NCI-H146 (cell line): ENCODE measurements at places on chromosomes 12 and 14.

GRCh38 chr12:47021298-47021697, 58.1 kb upstream of the PCED1B start:
- peak; percentile 21 for DNase-seq

DNA sequence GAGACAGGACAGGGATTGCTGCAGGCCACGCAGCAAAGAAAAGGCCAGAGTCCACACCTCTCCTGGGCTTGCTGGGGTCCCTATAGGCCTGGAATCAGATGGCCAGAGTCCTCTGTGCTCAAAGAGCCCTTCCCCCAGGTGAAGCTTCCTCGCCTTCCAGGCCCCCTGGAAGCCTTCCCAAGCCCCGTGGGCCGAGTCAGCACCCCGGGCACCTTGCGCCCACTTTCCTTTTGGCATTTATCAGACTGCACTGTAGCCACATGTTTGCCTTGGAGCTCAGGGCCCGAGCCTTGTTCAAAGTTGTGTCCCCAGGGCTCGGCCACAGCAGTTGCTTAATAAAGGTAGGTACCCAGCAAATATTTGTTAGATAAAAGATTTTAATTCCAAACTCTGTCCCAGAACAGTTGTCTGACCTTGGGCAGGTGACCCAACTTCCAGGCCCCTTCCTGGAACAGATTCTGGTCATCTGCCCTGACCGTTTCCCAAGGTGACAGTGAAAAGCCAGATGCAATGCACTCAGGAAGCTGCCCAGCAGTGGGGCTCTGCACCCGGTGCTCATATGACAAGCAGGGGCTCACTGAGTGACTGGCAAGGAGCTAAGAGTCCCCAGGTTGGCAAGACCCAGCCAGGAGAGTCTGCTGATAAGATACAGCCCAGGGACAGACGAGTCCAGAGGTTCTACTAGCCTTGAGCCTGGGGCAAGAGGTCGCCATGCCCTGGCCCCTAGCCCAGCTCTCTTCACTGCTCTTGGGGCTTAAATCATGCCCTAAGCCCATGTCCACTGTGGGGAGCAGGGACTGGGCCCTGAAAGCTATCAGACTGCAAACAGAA, 81.2 kb downstream of the PITPNM2 start:
- DNase-seq = no peak

DNA sequence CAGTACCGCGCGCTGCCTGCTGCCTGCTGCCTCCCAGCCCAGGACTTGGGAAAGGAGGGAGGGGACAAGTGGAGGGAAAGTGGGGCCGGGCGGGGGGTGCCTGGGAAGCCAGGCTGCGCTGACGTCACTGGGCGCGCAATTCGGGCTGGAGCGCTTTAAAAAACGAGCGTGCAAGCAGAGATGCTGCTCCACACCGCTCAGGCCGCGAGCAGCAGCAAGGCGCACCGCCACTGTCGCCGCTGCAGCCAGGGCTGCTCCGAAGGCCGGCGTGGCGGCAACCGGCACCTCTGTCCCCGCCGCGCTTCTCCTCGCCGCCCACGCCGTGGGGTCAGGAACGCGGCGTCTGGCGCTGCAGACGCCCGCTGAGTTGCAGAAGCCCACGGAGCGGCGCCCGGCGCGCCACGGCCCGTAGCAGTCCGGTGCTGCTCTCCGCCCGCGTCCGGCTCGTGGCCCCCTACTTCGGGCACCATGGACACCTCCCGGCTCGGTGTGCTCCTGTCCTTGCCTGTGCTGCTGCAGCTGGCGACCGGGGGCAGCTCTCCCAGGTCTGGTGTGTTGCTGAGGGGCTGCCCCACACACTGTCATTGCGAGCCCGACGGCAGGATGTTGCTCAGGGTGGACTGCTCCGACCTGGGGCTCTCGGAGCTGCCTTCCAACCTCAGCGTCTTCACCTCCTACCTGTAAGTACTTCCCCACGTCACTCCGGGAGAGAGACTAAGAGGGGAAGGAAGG, at the start of gene LGR5:
Gene LGR5, plus strand, starts transcription at position 186 of the 732 bp plus-strand sequence. Its CDS starts 283 bp downstream, at position 469.
- peak; percentile 58 for DNase-seq

GRCh38 chr14:70436867-70437266, 15.1 kb upstream of the ADAM21 start:
- no peak for DNase-seq

- no peak for DNase-seq
Measured at GRCh38 chr12:2290516-2291065, 237.8 kb downstream of the CACNA1C start.

- DNase-seq = no peak
Measured at GRCh38 chr14:61535458-61535857, 159.9 kb upstream of the HIF1A start.

DNA sequence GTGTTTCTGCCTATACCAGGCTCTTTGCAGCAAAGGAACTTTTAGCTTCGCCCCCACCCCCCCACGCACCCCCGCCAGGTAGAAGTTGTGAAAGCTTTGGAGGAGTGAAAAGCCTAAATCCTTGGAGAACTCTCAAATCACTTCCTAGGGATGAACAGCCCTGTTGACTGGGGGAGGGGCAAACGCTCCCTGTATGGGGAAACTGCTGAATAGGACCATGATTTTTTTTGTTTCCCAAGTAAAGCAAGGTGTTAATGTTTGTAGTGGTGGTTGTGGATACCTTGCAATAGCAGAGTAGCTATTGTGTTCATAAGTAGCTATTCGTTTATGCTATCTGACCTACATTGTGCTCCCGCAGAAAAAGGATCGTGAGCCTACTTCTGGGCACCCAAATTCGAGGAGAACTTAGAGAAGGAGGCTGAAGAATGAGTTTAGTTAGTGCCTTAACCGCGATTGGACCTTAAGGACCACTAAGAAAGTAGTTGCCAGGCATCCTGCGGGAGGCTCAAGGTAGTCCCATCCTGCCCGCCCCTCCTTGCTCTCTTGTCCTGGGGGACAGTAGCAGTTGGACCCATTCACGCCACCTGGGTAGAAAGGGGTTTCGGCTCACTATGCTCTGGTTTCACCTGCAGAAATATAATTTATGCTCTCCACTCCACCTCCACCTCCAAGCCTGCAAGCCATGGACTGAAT, 901 bp upstream of the NFKBIA start:
- no peak for DNase-seq

DNA sequence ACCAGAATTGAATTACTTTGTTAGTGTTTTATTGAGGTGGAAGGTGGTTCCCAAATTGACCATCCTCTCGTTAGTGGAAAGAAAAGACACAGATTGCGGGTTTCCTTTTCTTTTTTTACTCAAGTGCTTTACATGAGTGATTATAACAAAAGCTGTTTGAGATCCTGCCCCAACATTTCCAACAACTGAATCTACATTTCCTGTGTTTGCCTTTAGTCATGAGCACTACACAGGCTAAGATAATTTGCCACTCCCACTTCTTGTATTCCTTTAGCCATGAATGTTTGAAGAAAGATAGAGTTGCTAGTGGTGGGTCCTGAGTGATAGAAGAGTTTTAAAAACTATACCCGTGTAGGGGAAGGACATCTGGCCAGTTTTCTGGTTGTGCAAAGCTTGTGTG, 16.0 kb downstream of the RERGL start:
- peak; percentile 3 for DNase-seq

DNA sequence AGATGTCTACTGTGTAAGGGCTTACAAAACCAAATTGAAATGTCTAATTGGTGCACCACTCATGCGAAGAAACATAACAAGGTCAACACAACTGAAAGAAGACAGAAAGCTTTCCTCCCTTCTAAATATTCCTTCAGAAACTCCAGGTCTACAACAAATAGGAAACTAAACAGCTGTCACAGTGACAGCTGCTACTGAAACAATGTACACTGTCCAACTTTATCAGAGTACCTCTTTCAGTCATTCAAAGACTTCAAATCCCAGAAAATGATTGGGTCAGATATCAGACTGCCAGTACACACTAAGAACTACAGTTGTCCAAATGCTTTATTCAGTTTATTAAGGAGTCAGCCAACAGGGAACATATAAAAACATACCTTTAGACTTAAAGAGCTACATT, 35.2 kb downstream of the CEP128 start:
- DNase-seq = no peak

GRCh38 chr12:117875744-117876435, 92.9 kb downstream of the KSR2 start:
- DNase-seq = peak; percentile 85

GRCh38 chr12:132262256-132263060, 66.9 kb downstream of the GALNT9 start:
- no peak for DNase-seq

GRCh38 chr12:17489452-17489851, 600.5 kb downstream of the RERGL start:
- DNase-seq = peak; percentile 13

DNA sequence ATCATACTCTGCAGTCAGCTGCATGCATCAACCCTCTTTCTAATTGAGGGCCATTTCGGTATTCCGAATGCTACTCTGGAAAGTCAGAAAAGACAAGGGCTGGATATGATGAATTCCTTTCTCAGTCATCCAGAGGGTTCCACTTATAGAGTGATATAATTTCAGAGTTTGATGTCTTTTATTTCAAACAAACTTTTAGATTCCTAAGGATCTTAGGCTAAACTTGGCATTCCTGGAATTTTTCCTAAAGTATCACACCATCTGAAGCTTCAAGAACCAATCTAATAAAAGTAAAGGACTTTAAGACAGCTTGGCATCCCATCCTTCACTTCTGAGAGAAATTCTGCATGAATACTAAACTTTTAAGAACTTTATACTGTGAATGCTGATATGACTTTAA, 69.3 kb upstream of the KCNJ8 start:
- no peak for DNase-seq

- no peak for DNase-seq
Measured at GRCh38 chr12:50249464-50250182, 33.7 kb downstream of the LIMA1 start.

DNA sequence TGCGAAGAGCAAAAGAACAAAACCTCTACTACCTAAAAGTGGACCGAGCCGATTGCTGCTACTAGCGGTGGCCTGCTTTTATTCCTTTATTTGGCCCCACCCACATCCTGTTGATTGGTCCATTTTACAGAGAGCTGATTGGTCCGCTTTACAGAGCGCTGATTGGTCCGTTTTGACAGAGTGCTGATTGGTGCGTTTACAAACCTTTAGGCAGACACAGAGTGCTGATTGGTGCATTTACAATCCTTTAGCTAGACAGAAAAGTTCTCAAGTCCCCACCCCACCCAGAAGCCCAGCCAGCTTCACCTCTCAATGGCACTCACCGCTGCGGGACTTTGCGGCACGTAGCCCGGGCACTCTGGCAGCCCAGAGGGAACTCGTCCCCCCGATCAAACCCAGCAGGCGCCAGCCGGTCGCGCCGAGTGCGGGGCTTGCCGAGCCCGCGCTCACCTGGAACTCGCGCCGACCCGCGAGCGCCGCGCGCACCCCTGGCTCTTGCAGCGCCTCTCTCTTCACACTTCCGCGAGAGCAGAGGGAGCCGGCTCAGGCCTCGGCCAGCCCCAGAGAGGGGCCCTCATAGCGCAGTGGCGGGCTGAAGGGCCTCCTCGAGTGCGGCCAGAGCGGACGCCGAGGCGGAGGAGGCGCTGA, 8.7 kb upstream of the FGD4 start:
- no peak for DNase-seq

GRCh38 chr12:124542021-124542949, 25.1 kb downstream of the NCOR2 start:
- peak; percentile 31 for DNase-seq

DNA sequence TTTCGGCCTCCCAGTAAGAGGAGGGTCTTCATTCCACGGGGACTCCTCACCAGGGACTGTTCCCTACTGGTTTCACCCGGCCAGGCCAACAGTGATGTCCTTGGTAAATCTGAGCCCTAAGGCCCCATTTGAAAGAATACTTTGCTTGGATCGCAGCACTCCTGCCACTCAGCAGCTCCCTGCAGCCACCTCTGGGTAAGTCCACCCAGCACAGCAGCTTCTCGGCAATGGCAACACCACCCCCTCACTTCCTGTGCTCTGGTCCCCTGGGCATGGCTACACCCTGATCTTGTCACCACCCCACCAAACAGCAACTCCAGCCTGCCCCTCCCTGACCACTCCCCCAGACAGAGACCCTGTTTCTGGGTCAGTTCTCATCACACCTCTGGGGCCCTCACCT, 100.3 kb downstream of the SETD3 start:
- no peak for DNase-seq

DNA sequence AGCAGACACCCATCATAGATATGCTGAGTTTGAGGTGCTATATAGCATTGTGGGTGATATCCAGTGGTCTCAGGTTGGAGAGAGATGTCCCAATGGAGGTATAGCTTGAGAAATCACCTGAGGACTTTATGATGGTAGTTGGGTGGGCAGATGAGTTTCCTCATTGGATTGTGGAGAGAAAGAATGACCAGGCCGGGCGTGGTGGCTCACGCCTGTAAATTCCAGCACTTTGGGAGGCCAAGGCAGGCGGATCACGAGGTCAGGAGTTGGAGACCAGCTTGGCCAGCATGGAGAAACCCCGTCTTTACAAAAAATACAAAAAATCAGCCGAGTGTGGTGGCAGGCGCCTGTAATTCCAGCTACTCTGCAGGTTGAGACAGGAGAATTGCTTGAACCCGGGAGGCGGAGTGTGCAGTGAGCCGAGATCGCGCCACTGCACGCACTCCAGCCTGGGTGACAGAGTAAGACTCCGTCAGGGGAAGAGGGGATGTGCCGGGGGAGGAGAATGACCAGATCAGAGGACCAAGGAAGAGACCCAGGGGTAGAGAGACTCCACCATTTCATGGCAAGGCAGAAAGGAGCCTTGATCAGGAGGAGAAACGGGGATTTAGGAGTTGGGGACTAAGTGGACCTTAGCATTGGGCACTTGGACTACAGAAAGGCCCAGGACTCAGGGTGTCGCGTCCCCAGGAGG, 757 bp upstream of the PCK2 start:
- no peak for DNase-seq

DNA sequence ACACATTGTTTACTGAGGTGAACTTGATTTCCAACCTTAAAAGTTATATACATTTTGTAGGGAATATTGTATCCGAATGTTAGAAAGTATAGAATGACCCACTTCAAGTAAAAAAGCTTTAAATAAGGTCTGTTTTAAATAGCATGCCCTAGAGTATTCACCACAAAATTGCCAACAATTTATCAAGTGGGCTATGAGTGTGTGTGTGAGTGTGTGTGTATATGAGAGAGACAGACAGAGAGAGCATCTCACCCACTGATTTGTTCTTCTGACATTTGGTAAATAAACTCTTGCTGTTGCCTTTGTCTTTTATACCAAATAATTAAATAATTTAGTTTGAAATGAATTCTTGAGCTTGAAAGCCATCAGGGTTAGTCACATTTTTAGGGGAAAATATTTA, 29.8 kb upstream of the RAP1B start:
- DNase-seq = no peak

GRCh38 chr12:113002155-113002554, 23.8 kb downstream of the OAS2 start:
- no peak for DNase-seq

DNA sequence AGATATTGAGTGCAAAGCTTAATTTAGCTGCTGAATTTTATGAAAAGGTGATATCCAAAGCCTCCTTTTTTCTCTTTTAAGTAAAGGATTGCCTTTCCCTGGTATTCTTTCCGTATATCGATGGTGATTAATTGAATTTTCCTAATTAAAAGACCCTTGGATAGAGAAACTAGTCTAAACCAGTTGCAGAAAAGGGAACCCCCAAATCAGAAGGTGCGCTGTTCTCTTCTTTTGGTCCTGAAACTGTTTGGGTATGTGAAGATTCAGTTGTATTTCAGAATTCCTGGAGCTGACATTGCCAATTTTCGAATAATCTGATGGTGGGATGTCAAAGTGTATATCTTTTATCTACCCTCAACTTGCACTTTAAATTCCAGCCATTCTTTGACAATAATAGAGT, 1.9 kb downstream of the GPHN start:
- DNase-seq = no peak
